ENCODE measurements at places on chromosomes 13 and 19.

DNA sequence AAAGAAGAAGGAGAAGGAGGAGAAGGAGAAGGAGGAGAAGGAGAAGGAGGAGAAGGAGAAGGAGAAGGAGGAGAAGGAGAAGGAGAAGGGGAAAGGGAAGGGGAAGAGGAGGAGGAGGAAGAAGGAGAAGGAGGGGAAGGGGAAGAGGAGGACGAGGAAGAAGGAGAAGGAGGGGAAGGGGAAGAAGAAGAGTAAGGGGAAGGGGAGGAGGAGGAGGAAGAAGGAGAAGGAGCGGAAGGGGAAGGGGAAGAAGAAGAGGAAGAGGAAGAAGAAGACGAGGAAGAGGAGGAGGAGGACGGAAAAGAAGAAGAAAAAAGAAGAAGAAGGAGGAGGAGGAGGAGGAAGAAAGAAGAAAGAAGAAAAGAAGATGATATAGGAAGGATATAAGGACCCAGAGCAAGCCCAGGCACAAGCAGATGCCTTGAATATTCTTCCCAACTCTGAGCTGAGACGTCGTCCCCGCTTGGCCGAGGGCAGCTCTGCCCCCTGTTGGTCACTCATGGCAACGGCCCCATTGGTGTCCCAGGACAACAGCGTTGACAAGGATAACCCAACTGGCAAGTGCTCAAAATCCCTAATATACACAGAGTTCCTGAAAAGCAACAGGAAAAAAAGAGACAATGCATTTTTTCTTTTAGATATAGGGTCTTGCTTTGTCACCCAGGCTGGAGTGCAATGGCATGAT, 30.6 kb upstream of the IGSF23 start:
- DNase-seq, result no peak

- DNase-seq, result no peak
Observed at GRCh38 chr19:11586331-11586730, 8.9 kb upstream of the ACP5 start.

- no peak for DNase-seq
Observed at GRCh38 chr13:25494698-25495411, 123.1 kb downstream of the ATP8A2 start.

GRCh38 chr13:30818323-30818960, 83.1 kb downstream of the ALOX5AP start:
- no peak for DNase-seq

GRCh38 chr13:101751488-101751887, 299.0 kb downstream of the ITGBL1 start:
- DNase-seq, result no peak

DNA sequence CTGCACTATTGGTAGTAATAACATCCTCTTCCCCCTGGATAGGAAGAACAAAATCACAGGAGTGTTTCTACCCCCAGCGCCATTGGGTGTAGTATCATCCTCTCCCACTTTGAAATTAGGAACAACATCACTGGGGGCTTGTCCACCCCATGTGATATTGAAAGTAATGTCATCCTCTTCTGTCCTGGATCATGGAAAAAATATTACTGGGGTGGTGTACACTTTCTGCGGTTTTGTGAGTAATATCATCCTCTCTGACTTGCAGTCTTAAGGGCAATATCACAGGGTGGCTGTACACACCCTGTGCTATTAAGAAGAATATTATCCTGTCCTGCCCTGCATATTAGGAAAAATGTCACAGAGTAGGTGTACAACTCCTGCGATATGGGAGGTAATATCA, 4.9 kb upstream of the RGCC start:
- no peak for DNase-seq

DNA sequence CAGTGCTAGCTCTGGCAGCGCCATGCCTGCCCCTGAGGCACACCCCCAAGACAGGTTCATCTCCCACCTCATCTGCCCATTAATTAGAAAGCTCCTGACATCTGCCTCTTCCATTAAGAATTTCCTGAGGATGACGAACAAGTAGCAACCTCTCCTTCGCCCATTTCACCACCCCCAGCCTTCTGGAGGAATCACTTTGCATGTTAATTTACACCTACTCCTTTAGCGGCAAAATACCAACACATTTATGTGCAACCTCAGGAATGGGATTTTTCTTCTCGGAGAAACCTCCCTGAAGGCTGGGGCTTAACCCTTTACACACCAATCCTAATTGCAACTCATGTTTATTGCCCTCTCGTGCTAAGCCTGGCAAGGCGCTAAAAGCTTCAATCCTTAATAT, 13.8 kb downstream of the SLC7A1 start:
- DNase-seq, result no peak

DNA sequence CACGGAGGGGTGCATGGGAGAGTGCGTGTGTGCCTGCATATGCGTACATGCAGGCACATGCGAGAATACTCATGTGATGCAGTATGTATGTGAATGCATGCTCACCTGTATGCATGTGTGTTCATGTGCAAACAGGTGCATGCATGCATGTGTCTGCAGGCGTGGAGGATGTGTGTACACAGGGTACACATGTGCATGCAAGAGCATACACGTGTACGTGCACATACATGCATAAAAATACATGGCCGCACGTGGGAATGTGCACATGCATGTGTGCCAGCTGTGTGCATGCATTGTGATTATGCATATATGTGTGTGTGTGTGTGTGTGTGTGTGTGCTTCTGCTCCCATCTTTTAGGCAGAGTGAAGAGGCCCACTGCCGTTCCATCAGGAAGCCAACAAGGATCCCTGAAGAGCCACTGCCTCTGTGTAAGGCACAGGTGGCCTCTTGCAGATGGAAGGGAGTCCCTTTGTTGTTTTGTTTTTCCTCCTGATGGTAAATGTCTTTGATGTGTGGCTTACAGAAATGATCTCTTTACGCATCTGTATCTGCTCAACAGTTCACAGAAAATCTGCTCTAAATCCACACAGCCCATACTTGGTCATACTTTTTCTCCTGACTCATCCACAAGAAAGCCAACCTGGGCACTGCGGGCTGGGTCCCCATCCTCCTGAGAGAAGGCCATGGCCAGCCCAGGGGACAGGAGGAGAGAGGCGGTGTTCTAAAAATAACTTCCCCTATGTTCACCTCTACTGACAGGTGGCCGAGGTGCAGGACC, 50.7 kb downstream of the KLF2 start:
- no peak for DNase-seq

GRCh38 chr19:51750400-51751094, 1.1 kb downstream of the FPR1 start:
- no peak for DNase-seq

DNA sequence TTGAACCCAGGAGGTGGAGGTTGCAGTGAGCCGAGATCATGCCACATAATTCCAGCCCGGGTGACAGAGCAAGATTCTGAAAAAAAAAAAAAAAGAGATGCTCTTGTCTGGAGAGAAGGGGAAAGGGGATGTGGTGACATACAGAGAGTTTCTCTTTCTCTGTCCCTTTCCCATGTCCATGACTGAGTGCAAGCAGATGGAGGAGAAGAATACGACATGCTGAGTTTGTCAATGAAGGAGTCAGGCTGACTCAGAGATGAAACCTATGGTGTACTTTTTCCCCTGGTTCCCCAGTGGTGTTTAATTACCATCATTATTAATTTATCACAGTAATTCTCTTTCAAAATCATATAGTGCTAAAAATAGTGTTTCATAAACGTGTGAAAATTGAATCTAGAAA, 448.8 kb downstream of the FOXO1 start:
- DNase-seq, result no peak

GRCh38 chr13:28494778-28495537, at the start of gene FLT1:
FLT1 (minus strand) TSS chr13:28495128; CDS start chr13:28494843, 285 bp downstream.
- no peak for DNase-seq

DNA sequence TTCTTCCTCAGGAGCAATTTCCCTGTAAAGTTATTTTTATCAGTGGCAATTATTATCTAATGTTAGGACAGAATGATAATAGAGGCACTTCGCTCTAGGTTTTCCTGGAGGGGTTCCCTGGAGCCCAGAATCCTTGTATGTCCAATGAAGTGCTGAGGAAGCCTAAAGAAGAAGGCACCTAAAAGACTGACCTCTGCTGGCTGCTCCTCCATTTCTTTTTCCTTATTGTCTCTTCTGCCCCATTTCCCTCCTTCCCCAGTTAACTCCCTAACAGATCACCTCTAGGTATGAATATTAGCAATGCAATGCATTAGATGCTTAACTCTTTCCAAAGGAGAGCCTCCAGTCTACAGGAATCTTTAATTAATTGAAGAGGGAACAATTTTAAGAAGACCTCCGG, 985.4 kb downstream of the DIAPH3 start:
- no peak for DNase-seq

GRCh38 chr19:14575428-14575980, 3.6 kb upstream of the NDUFB7 start:
- DNase-seq, result no peak

- DNase-seq, result no peak
Observed at GRCh38 chr13:27267596-27267995, 3.0 kb upstream of the RASL11A start.

- no peak for DNase-seq
Observed at GRCh38 chr19:14700711-14701375, 11.0 kb downstream of the ZNF333 start.

DNA sequence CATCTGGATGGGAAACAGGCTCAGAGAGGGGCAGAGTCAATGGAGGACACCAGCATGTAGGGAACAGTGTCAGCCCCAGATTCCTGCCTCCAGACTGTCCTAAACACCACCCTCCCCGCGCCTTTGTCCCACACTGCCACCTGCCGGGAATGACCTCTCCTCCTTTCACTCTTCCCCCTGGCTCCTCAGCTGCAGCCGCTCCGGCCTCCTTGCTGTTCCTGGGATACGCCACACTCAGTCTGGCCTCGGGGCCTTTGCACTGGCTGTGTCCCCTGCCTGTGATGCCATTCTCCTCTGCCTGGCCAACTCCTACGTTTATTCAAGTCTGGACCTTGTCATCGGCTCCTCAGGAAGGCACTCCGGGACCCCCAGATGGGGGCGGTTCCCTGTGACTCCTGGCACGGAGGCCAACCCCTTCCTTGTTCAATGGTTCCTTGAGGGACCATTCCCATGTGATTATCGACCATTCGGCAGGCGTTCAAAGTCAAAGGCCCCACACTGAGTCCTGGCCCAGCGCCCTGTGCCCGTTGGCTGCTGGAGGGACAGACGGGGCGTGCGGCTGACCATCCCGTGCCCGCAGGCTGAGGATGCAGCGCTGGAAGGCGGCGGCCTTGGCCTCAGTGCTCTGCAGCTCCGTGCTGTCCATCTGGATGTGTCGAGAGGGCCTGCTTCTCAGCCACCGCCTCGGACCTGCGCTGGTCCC, 15.8 kb downstream of the FUT6 start:
- no peak for DNase-seq

DNA sequence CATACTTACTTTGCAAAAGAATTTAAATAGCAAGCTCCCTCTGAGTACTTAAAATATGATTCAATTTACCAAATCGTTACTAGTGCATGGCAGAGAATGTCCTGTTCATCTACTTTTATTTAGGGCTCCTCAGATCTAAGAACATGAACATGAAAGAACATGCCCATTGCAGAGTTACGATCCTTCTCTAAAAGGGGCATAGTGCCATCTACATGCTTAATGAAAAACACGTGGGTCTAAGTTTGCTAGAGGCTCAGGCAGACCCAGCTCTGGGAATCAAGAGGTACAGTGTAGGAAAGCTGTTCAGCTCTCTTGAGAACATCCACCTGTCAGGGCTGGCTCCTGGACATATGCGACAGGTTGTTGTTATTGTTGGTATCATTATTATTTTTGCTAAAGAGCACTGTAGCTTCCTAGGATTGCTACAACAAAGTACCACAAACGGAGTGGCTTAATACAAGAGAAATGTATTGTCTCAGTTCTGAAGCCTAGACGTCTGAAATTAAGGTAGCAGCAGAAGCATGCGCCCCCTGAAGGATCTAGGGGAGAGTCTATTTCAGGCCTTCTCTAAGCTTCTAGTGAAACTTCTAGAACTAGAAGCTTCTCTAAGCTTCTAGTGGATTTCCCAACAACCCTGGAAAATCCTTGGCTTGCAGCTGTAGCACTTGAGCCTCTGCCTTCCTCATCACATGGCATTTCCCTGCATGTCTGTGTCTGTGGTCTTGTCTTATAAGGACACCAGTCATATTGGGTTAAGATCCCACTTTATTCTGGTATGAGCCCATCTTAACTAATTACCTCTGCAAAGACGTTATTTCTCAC, 133.9 kb downstream of the DCT start:
- DNase-seq, result no peak

DNA sequence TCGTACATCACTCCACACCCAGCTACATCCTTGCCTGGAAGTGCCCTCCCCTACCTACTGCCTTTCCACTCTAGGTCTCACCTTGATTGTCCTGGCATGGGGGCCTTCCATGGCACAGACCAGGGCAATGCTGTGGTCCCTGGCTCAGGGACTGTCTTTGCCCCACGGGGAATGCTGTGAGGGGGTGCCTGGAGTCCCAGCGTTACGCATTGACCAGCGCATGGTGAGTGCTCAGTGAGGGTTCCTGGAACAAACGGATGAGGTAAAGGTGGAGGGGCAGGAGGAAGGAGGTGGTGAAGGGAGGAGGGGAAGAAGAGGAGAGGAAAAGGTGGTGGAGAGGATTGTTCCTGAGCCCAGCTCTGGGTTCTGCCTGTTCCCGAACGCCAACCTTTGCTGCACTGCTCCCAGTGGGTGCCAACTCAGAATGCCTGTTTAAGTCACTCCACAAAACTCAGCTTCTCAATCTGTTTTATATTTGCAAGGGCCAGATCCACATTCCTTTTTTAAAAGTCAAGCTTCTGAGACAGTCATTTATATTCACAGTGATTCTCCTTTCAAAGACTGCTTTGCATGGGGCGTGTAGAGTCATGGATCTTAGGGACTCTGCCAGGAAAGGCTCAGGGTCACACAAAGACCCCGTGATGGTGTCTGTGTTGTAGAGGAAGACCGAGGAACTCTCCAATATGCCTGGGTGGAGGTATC, 40.8 kb downstream of the CHST8 start:
- no peak for DNase-seq

All from CMK (cell line).